ENCODE measurements at places on chromosomes 2 and 18.

DNA sequence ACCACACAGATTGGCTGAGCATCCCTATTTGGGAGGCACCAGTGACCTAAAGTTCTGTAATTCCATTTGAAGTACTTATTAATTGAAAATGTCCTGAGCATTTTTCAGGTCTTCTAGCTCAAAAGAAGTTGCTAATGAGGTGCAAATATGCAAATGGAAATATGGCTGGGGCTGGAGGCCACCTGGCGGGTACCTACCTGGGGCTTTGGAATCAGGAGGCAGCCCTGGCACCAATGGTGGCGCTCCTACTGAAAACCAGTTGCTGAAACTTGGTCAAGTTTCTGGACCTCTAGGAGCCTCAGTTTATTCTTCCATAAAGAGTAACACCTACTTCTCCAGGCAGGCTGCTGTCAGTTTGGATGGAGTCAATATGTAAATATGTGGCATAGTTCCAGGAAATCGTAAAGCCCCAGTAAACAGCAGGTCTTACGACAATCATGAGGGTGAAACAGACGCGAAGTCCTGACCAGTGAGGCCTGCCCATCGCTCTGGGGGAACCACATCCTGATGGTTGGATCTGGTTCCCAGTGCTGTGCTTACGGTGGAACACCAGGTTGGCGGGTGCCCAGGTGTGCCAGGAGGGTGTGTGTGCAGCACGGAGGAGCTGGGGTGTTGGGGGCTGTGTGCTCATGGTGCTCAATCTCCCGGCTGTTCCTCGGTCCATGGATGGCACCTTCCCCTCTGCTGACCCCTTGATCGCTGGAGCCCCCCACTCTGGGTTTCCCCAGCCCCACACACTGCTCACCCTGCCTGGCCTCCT is 186.1 kb downstream of the TWIST2 start:
- DNase-seq = no peak

DNA sequence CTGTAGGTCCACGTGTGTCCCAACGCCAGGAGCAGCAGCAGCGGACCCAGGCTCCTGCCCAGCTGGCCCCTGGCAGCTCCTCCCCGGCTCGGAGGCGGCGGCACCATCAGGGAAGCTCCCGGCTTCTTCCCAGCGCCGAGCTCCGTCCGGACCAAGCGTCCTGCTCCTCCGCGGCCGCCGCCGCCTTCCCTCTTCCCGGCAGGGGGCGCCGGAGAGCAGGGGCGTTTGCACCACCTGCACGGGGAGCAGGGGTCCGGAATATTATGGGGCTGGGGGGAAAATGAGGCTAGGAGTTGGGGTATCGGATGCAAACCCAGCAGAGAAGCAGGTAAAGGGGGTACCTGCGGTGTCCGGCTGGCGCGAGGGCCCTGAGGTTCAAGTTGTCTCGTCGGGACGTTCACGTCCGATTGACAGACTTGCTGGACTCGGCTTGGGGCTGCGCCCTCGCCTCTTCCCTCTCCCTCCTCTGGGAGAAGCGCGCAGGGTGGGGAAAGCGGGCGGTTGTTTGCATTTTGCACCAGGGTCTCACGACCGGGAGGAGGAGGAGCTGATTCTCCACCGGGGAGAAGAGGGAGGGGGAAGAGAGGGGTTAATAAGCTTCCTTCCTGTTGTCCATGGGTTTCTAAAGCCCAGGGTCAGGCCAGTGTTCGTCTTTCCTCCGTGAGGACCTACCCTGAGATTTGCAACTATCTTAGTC is at the start of gene CCBE1:
Gene CCBE1, minus strand, starts transcription at position 188 of the 697 bp plus-strand sequence.
- DNase-seq = no peak

- no peak for DNase-seq
These were observed 211.1 kb downstream of the PTPRM start for GRCh38 chr18:7778181-7778580.

DNA sequence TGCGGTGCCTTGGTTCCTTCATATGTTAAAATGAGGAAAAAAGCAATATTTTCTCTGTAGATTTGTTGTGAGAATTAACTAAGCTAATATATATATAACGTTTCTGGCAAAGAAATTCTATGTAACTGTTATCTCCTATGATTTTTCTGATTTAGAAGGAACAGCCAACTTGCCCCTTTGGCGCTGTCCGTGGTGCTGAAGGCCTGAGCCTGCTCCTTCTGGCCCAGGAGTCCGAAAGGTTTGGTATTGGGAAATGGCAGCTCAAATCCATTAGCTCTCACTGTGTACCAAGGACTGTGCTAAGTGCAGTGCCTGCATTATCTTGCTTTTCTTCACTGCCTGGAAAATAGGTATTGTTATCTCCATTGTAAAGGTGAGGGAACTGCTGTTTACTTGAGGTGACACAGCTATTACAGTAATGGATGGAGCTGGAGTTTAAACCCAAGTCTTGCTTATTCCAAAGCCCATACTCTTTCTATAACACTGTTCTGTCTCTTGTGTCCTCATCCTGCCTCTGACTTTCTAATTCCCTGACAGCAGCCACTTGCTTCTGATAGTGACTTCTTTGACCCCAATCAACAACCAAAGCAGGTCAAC is 52.2 kb downstream of the C1QL2 start:
- peak; percentile 3 for DNase-seq

DNA sequence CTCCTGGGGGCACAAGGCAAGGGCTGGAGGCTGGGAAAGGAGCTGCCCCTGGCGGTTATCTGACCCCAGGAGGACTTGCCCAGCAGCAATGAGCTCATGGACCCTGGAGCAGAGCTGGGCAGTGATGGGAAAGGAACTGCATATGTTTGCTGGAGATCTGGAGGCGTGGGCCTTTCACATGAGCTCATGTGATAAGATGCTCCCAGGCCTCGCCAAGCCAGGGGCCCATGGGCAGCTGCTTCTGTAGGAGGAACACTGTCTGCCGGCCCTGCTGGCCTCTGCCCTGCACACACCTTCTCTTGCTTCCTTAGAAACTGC is 9.0 kb upstream of the NPPC start:
- DNase-seq = no peak

- no peak for DNase-seq
These were observed 55.1 kb downstream of the MAP3K20 start for GRCh38 chr2:173130496-173131465.

DNA sequence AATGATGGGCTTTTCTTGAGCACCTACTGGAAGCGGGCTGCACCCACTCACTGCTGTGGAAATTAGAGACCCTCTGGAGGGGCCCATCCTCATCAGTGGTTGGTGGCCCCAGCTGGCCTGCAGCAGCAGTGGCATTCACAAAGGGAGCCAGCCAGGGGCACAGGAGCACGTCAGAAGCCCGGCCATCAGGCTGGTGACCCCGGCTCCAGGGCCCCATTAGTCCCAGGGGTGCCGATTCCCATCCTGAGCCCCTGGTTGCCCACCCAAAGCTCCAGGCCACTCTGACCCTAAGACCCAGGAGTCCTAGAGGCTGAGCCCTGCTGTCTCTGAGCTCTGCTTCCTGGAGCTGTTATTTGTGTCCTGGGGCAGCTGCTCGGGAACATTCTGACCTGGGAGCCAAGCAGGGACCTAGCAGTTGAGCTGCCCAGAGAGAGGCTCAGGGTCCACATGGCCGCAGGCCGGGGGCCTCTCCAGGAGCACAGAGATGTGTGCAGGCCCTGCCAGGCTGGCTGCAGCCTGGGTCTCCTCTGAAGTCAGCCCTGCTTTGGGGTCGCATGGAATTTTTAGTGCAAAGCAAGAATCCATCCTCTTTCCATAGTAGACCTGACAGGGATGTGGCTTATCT is 207.2 kb downstream of the KLHL29 start:
- DNase-seq = no peak

- DNase-seq = no peak
These were observed 45.2 kb downstream of the ADNP2 start for GRCh38 chr18:80154293-80154692.
